ENCODE measurements at places on chromosomes 3 and 15. TPM values are rescaled to one million over a fixed set of nuclear protein-coding genes. Genes with fewer than 3 reads are reported as not detected.
A peak's percentile ranks its signal among the peaks of the same experiment; 100 is the strongest.

The NR1I2 gene
- total RNA-seq: 4.4 TPM

The CACNA2D2 gene
- 10.3 TPM for total RNA-seq

The OR5AC2 gene
- not detected for total RNA-seq

The C3orf20 gene
- total RNA-seq: not detected

The MAGEL2 gene
- 10.1 TPM for total RNA-seq

The LCTL gene
- 5.6 TPM for total RNA-seq

The TGM5 gene
- total RNA-seq: not detected

- peak; percentile 4 for DNase-seq
- H3K4me1 ChIP-seq: no peaks in the 10 kb centered on the region
- no peak overlapping the region for H3K4me3 ChIP-seq
- no peak overlapping the region for H3K27ac ChIP-seq
Measured at GRCh38 chr3:83934192-83935021, 1024.4 kb upstream of the CADM2 start.

DNA sequence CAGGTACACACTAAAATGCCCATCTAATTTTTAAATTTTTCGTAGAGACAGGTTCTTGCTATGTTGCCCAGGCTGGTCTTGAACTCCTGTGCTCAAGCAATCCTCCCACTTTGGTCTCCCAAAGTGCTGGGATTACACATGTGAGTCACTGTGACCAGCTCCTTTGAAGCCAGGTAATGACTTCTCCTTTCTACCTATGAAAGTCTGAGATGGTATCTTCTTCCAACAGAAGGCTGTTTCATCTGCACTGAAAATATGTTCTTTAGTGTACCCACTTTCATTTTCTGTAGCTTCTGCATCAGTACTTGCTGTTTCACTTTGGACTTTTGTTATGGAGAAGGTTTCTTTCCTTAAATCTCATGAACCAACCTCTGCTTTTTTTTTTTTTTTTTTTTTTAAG is 8.8 kb downstream of the OIP5 start:
- H3K27me3 ChIP-seq: no peaks in the 10 kb centered on the region
- no peak for DNase-seq
- H3K4me1 ChIP-seq: no peaks in the 10 kb centered on the region

DNA sequence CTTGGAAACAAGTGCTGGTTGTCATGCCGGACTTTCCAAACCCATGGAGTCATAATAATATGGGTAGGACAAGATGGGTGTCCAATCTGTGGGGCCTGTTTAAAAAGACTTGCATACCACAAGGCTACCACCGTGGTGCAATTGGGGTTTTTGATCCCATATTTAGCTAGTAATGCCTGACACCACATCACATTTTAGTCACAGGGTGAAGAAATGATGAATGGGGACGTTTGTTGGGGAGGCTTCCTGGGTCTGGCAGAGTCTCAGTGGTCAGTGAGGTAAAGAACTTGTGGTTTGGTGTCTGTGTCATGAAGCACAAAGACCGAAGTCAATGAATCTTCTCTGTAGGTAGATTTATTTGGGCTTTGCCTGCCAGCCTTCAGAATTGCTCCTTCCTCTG is 31.0 kb downstream of the P3H2 start:
- no peaks in the 10 kb centered on the region for H3K27me3 ChIP-seq
- H3K36me3 ChIP-seq: no peaks in the 10 kb centered on the region
- H3K4me1 ChIP-seq: peaks cover 17% of the 10 kb centered on the region
- DNase-seq: no peak

DNA sequence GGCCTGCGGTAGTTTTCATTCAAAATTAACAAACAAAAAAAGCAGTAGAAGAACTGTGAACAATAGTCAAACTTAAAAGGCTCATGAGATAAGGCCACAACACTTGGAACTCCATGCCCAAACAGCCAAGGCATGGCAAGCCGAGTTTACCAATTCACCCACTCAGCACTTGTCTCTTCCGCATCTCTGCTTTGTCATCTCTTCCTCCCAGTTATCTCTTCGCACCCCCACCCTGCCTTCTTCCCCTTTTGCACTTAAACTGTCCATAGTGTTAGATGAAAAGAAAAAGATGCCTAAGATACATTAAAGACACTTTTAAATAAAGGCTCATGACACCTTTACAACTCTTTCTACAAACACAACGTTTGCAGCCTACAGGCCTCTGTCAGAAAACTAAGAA is 11.1 kb downstream of the TLE3 start:
- H3K4me1 ChIP-seq: peaks cover 81% of the 10 kb centered on the region
- no peak overlapping the region for H3K27ac ChIP-seq
- H3K27me3 ChIP-seq: peaks cover 9% of the 10 kb centered on the region
- H3K36me3 ChIP-seq: no peaks in the 10 kb centered on the region
- no peak for DNase-seq

DNA sequence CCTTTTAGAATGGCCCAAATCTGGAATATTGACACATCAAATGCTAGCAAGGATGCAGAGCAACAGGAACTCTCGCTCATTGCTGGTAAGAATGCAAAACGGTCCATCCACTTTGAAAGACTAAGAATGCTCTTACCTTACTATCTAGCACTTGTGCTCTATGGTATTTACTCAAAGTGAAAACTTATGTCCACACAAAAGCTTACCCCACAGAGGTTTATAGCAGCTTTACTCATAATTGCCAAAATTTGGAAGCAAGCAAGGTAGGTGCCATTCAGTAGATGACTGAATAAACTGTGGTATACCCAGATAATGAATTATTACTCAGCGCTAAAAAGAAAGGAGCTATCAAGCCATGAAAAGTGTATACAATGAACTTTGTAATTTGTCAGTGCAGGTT is 96.4 kb downstream of the CTNNB1 start:
- no peak for DNase-seq
- H3K36me3 ChIP-seq: no peaks in the 10 kb centered on the region
- no peak overlapping the region for H3K4me3 ChIP-seq
- no peak overlapping the region for H3K27ac ChIP-seq
- H3K27me3 ChIP-seq: no peaks in the 10 kb centered on the region

DNA sequence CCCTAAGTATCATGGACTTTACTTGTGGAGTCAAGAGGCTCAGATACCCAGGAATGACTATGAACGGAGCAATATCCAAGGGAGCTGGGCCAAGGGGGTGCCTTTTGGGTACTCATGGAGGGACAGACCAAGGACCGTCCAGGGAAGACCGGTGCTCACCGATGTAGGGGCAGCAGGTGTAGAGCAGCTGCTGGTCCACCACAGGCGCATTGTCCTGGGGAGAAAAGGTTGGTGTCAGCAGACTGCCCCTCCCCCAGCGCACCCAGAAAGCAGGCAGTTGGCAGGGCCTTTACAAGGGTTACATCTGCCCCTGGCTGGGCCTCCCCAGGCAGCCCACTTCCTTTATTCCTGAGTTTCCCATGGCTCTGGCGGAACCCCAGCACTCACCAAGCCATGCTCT is 7.5 kb downstream of the CDAN1 start:
- DNase-seq: no peak
- no peaks in the 10 kb centered on the region for H3K4me1 ChIP-seq
- peaks cover 28% of the 10 kb centered on the region for H3K36me3 ChIP-seq
- no peak overlapping the region for H3K27ac ChIP-seq

- no peak overlapping the region for H3K27ac ChIP-seq
- H3K4me1 ChIP-seq: peaks cover 35% of the 10 kb centered on the region
- DNase-seq: no peak
- H3K27me3 ChIP-seq: no peaks in the 10 kb centered on the region
Measured at GRCh38 chr3:183387797-183388196, 40.6 kb downstream of the MCF2L2 start.

DNA sequence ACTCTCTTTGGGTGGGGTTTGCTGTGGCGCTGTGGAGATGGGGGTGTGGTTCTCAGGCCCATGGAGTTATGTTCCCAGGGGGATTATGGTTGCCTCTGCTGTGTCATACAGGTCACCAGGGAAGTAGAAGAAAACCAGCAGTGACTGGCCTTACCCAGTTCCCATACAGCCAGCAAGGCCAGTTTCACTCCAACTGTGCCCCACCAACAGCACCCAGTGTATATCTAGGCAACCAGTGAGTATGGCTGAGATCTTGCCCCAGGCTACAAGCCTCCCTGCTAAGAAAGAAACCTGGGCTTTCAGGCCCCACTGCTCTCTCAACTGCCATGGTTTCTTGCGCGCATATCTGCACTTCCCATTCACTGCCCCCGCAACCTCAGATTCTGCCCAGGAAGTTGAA is 31.4 kb upstream of the RARB start:
- no peaks in the 10 kb centered on the region for H3K4me1 ChIP-seq
- H3K27me3 ChIP-seq: no peaks in the 10 kb centered on the region
- no peak for DNase-seq
- no peaks in the 10 kb centered on the region for H3K36me3 ChIP-seq

DNA sequence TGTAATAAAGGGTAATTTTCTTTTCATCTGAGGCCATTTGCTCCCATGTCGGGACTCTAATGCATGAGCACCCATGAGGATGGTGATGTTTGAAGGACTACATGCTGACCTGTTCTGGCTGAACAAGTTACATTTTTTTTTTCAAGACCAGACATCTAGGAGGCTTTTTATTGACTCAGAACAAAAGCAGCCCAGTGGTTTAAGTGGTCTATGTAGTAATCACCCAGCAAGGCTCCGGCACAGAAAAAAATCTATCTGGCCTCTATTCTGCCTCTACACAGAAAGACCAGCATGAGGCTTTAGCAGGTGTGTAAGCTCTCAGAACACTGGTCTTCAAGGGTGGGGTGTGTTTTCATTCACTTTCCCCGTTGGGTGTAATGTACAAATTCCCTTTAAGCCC is 95.1 kb upstream of the ZBED2 start:
- no peak overlapping the region for H3K27ac ChIP-seq
- H3K4me1 ChIP-seq: no peaks in the 10 kb centered on the region

DNA sequence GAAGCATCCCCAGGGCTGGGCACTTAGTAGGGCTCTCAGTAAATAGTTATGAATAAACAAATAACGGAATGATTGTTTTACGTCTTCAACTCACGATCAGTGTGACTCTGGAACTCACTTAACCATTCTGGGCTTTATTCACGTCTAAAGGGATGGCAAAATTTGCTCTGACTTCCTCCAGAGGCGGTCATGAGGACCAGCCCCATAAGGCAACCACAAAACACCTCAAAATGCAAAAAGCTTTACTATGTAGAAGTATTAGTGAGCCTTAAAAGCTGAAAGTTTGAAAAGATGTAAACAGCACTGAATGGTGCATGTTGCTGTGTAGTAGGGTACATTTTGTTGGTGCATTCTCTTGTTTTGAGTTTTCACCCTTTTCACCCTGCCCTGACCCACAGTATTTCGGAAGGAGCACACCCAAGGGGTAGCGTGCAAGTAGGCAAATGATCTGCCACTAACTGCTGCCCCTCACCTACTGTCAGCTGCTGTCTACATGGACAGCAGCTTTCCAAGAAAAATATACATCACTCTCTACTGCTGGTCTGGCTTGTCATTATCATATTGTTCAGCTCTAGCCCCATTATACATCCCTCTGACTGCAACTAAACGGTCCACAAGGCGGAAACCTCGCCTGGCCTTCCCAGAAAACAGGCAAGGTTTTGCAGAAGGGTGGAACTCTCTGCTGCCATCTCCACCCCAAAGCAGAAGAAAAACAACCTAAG is 308.5 kb upstream of the PROK2 start:
- H3K36me3 ChIP-seq: no peaks in the 10 kb centered on the region
- no peaks in the 10 kb centered on the region for H3K27me3 ChIP-seq
- H3K27ac ChIP-seq: no peak overlapping the region
- no peak for DNase-seq
- no peak overlapping the region for H3K4me3 ChIP-seq

- H3K4me1 ChIP-seq: no peaks in the 10 kb centered on the region
- H3K36me3 ChIP-seq: no peaks in the 10 kb centered on the region
- no peak overlapping the region for H3K27ac ChIP-seq
- no peak overlapping the region for H3K4me3 ChIP-seq
- DNase-seq: no peak
- H3K27me3 ChIP-seq: peaks cover 6% of the 10 kb centered on the region
Measured at GRCh38 chr3:129063841-129064482, 3.4 kb downstream of the GP9 start.

DNA sequence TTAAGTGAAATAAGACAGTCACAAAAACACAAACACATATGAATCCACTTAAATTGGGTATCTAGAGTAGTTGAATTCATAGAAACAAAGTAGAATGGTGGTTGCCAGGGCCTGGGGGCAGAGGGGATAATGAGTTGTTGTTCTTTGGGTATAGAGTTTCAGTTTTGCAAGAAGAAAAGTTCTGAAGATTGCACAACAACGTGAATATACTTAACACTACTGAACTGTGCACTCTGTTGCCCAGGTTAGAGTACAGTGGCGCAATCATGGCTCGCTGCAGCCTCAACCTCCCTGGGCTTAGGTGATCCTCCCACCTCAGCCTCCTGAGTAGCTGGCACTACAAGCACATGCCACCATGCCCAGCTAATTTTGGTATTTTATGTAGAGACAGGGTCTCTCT is 14.9 kb downstream of the GRAMD2A start:
- no peak overlapping the region for H3K27ac ChIP-seq
- H3K27me3 ChIP-seq: peaks cover 17% of the 10 kb centered on the region

GRCh38 chr3:111730143-111730542 is 128.9 kb upstream of the PHLDB2 start:
- no peak overlapping the region for H3K27ac ChIP-seq
- peaks cover 7% of the 10 kb centered on the region for H3K4me1 ChIP-seq
- no peak for DNase-seq
- no peaks in the 10 kb centered on the region for H3K36me3 ChIP-seq
- H3K4me3 ChIP-seq: no peak overlapping the region

DNA sequence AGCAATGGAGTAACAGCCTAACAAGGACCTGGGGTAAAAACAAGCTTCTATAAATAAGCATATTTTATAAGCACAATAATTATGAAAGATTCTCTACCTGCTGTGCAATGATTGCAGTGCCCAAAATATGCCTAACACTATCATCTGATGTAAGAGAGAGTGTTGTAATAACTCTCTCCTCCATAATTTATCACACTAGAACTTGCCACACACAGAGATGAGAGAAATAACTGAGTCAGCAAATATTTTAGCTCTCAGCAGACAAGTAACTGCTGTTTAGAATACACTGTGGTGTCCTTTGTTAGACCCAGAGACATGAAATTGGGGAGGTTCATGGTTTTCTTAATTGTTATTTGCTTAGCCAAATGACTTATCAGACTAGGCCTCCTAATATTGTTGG is 105.3 kb upstream of the ACP3 start:
- no peak overlapping the region for H3K27ac ChIP-seq
- no peaks in the 10 kb centered on the region for H3K36me3 ChIP-seq
- no peak overlapping the region for H3K4me3 ChIP-seq
- DNase-seq: no peak
- peaks cover 6% of the 10 kb centered on the region for H3K4me1 ChIP-seq

GRCh38 chr15:66588971-66589370 is 23.2 kb upstream of the LCTL start:
- peak; percentile 61 for DNase-seq
- H3K27me3 ChIP-seq: no peaks in the 10 kb centered on the region
- H3K36me3 ChIP-seq: no peaks in the 10 kb centered on the region
- H3K27ac ChIP-seq: no peak overlapping the region
- H3K4me1 ChIP-seq: peaks cover 7% of the 10 kb centered on the region
